ENCODE measurements at places on chromosomes 13 and 19.

DNA sequence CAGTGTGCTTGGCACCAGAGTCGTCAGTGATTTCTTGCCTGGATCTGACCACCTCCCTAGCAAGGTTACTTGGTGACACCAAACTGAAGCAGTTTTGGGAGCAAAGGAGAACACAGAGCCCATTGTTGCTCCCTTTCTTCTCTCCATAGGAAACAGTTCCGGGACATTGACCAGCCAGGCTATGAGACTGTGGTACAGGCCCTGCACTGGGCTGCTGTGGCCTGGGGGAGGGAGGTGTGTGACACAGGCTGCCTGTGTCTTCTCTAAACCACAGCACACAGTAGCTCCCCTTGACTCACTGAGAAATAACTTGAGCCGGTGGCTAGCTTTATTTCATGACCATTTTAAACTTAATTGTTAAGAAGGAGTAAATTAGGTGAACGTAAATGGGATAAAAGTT, 214.8 kb upstream of the UBL3 start:
- no peak for DNase-seq

GRCh38 chr13:59750860-59751259, 412.9 kb downstream of the DIAPH3 start:
- no peak for DNase-seq

DNA sequence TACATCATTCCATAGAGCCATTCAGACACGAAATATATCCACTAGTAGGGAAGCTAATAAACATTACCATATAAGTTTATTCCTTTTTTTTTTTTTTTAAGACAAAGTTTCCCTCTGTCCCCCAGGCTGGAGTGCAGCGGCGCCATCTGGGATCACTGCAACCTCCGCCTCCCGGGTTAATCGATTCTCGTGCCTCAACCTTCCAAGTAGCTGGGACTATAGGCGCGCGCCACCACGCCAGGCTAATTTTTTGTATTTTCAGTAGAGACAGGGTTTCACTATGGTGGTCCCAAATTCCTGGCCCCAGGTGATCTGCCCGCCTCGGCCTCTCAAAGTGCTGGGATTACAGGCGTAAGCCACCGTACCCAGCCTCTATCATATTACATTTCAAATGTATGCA, 612 bp upstream of the ZNF154 start:
- DNase-seq = no peak

DNA sequence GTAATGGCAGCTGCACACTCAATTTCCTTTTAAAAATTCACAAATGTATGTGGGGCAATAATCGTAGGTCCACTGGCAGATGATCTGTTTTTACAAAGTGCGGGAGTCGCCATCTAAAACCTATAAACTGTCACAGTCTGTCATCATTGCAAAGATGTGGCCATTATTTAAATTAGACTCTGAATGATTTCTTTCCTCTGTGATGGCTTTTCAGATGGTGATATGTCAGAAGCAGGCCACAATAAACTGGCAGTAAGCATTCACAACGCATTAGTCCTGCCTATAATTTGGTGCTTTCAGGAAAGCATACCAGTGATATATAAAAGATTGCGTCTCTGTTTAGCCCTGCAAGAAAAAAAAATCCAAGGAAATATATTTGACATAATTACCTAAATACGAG, 226.8 kb downstream of the TBC1D4 start:
- no peak for DNase-seq

DNA sequence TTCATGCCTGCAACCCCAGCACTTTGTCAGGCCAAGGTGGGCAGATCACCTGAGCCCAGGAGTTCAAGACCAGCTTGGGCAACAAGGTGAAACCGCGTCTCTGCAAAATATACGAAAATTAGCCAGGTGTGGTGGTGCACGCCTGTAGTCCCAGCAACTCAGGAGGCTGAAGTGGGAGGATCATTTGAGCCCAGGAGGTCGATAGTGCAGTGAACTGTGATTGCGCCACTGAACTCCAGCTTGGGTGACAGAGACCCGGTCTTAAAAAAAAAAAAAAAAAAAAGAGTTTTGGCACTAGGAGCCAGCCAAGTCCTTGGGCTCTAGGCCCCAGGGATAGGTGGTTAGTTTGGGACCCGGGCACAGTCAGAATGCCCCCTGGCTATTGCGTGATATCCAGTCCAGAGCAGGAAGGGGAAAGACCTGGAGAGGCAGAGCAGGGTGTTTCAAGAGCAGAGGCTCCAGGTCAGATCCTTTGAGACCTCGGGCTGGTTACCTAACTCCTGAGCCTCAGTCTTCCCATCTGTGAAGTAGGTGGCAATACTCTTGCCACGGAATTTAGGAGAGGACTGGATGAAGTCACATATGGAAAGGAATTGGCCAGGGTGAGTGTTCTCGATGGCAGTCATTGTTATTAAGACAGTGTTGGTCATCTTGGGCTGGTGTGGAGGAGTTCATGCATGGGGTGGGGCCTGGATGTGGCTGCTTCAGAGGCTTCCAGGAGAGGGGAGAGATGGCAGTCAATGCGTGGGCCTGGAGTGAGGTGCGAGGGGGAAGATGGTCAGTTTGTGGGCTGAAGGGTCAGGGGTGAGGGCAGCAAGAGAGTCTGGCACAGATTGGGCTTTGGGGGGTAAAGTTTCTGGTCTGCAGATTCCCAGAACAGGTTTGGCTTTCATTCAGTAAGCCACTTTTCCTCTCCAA, 2.8 kb downstream of the PPP1R37 start:
- DNase-seq = no peak

All from cortex of kidney (tissue), 1 donor.